ENCODE measurements at places on chromosomes 12 and 14.

DNA sequence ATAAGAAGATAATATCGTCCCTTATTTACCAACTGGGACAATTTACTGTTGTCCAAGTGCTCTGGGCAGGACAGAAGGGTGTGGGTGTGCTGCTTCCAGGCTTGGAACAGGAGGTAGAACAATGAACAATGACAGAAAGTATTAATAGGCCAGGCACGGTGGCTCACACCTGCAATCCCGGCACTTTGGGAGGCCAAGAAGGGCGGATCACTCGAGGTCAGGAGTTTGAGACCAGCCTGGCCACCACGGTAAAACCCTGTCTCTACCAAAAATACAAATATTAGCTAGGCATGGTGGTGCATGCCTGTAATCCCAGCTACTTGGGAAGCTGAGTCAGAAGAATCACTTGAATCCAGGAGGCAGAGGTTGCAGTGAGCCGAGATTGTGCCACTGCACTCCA lies 2.5 kb downstream of the IFI27 start:
- H3K4me1 ChIP-seq, result peaks cover 26% of the 10 kb centered on the region
- H3K27ac ChIP-seq, result no peak overlapping the region
- no peak for DNase-seq
- no peaks in the 10 kb centered on the region for H3K36me3 ChIP-seq
- H3K4me3 ChIP-seq, result no peak overlapping the region

GRCh38 chr14:90714811-90715210 lies 101.4 kb downstream of the TTC7B start:
- no peak for DNase-seq
- no peaks in the 10 kb centered on the region for H3K27me3 ChIP-seq
- no peaks in the 10 kb centered on the region for H3K36me3 ChIP-seq
- no peak overlapping the region for H3K4me3 ChIP-seq
- H3K27ac ChIP-seq, result no peak overlapping the region
- peaks cover 19% of the 10 kb centered on the region for H3K4me1 ChIP-seq

GRCh38 chr14:74314576-74314975 lies 11.8 kb upstream of the ABCD4 start:
- no peak overlapping the region for H3K27ac ChIP-seq
- H3K4me1 ChIP-seq, result no peaks in the 10 kb centered on the region
- DNase-seq, result no peak
- H3K36me3 ChIP-seq, result no peaks in the 10 kb centered on the region
- no peak overlapping the region for H3K4me3 ChIP-seq
- no peaks in the 10 kb centered on the region for H3K27me3 ChIP-seq

GRCh38 chr12:54000116-54001114 lies at the start of gene HOXC9:
Gene HOXC9, plus strand, starts transcription at chr12:54000161. Its CDS starts 28 bp downstream, at chr12:54000189.
- peaks cover 79% of the 10 kb centered on the region for H3K4me1 ChIP-seq
- H3K27me3 ChIP-seq, result peaks cover 80% of the 10 kb centered on the region
- DNase-seq, result no peak
- peak within 1 kb of the TSS; percentile 99 for H3K27ac ChIP-seq
- H3K4me3 ChIP-seq, result peak within 1 kb of the TSS; percentile 81

DNA sequence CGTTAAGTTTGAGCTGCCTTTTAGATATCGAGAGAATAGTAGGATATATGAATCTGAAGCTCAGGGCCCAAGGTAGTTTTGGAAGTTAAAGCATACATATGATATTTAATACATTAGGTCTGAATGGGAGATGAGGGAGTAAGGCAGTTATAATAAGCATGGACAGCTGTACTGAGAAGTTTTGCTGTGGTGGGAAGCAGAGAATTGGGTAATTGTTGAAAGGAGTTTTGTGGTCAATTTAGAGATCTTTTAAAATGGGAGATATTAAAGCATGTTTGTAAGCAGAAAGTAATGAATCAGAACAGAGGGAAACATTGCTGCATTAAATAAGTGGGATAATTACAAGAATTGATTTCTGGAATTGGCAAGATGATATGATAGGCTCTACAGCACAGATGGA lies 21.3 kb downstream of the TBK1 start:
- no peaks in the 10 kb centered on the region for H3K27me3 ChIP-seq
- no peak for DNase-seq
- H3K36me3 ChIP-seq, result peaks cover 28% of the 10 kb centered on the region

- peaks cover 13% of the 10 kb centered on the region for H3K4me1 ChIP-seq
- DNase-seq, result no peak
- peaks cover 18% of the 10 kb centered on the region for H3K36me3 ChIP-seq
- no peak overlapping the region for H3K4me3 ChIP-seq
- H3K27me3 ChIP-seq, result no peaks in the 10 kb centered on the region
Observed at GRCh38 chr14:49583629-49584028, 2.6 kb downstream of the RPS29 start.

GRCh38 chr14:53384536-53384935 lies 231.4 kb upstream of the DDHD1 start:
- no peaks in the 10 kb centered on the region for H3K27me3 ChIP-seq
- no peaks in the 10 kb centered on the region for H3K36me3 ChIP-seq
- H3K27ac ChIP-seq, result no peak overlapping the region
- peak; percentile 28 for DNase-seq
- H3K4me3 ChIP-seq, result no peak overlapping the region

DNA sequence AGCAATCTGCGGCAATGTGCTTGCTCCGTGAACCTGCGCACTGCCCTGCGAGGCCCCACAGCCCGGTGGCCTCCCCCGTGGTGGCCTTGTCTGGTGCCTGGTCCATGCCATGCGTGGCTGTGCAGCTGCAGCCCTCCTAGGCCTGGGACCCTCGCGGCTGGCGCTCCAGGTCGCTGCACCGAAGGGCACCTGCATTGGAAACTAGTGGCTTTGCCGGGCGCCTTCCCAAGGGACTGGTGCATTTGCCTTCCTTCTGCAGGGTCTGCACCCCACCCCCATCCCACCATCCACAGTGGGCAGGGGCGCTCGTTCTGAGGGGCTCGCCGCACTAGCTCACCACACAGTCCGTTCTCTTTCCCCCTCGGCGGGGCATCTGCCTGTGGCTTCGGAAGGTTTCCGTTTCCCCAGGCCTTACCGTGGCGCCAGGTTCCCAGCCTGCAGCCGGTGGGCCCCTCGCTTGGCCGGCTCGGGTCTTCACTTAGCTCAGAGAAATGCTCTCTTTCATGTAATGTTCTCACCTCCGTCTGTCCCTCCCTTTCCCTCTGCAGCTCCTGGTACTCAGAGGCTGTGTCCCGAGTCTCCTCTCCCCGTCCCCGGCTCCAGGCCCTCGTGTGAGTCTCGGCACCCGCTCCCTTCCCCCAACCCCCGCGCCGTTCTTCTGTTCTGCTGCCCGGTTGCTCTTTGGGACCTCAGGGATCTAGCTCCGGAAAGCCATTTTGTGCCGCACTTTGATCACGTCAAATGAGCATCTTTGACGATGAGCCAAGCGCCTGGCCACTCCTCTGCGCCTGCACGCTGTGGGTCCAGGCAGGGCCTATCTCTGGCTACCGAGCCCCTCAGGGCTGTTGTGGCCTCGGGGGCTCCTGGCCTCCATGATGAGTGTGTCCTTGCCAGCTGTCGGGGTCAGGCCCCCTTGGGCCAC lies 31.9 kb downstream of the JAG2 start:
- no peak for DNase-seq
- H3K27me3 ChIP-seq, result peaks cover 2% of the 10 kb centered on the region
- peaks cover 12% of the 10 kb centered on the region for H3K36me3 ChIP-seq
- H3K4me1 ChIP-seq, result no peaks in the 10 kb centered on the region
- no peak overlapping the region for H3K27ac ChIP-seq

- H3K4me1 ChIP-seq, result no peaks in the 10 kb centered on the region
- no peaks in the 10 kb centered on the region for H3K36me3 ChIP-seq
- no peak for DNase-seq
- H3K27ac ChIP-seq, result no peak overlapping the region
Observed at GRCh38 chr14:105856676-105857219, 330.4 kb downstream of the TMEM121 start.

DNA sequence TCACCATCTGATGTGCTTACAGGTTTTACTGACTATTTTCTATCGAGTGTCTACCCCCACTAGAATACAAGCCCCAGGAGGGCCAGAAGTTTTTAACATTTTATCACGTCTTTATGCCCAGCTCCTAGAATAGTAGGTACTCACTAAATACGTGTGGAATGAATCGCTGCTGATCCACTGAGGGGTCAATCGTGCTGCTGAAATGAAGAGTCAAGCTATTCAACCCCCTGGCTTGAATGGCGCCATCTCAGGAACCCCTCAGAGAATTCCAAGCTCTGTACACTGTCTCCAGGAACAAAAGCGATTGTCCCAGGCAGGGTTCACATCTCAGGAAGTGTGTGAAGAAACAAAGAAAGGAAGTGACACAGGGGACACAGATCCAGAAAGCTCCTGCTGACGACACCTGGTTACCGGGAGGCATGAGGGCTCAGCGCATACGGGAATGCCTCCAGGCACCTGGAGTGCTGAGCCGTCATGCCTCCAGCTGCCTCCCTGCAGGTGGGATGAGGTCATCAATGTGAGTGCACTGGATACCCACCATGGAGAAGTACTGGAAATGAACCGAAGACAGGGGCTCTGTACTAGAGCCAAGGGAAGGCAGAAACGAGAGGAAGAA lies 45.6 kb downstream of the PITPNM2 start:
- peak; percentile 47 for DNase-seq
- peaks cover 5% of the 10 kb centered on the region for H3K36me3 ChIP-seq
- H3K27ac ChIP-seq, result peak overlapping the region; percentile 87
- H3K4me3 ChIP-seq, result no peak overlapping the region
- H3K27me3 ChIP-seq, result no peaks in the 10 kb centered on the region

GRCh38 chr14:36449903-36450302 lies 70.1 kb downstream of the NKX2-1 start:
- DNase-seq, result no peak
- no peak overlapping the region for H3K27ac ChIP-seq
- H3K4me1 ChIP-seq, result no peaks in the 10 kb centered on the region
- H3K36me3 ChIP-seq, result no peaks in the 10 kb centered on the region
- no peak overlapping the region for H3K4me3 ChIP-seq

DNA sequence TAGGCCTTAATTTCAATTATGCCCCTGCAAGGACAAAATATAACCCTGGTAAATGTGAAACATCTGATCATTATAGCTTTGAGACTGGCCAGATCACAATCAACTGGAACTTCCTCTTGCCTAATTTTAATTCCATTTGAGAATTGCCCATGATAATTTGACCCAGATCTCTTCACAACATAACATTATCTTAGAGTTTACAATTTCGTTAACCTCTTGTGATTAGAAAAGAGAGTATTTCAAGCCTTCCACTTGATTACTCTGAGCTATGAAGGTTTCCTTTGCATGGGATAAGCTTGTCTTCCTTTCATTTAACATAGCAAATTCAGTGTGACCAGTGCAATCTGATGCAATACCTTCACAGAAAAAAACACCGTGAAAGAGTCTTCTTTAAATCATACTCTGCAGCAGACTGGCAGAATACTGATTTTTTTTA lies 143.6 kb downstream of the DUSP6 start:
- no peaks in the 10 kb centered on the region for H3K4me1 ChIP-seq
- no peak overlapping the region for H3K27ac ChIP-seq
- DNase-seq, result no peak
- H3K4me3 ChIP-seq, result no peak overlapping the region
- H3K27me3 ChIP-seq, result no peaks in the 10 kb centered on the region

- H3K4me1 ChIP-seq, result no peaks in the 10 kb centered on the region
- H3K27ac ChIP-seq, result no peak overlapping the region
- no peaks in the 10 kb centered on the region for H3K27me3 ChIP-seq
- no peak for DNase-seq
Observed at GRCh38 chr12:22530-23201, 43.9 kb upstream of the IQSEC3 start.

- no peaks in the 10 kb centered on the region for H3K36me3 ChIP-seq
- peaks cover 5% of the 10 kb centered on the region for H3K4me1 ChIP-seq
- no peak for DNase-seq
- no peaks in the 10 kb centered on the region for H3K27me3 ChIP-seq
- H3K4me3 ChIP-seq, result no peak overlapping the region
Observed at GRCh38 chr14:24060984-24061913, 9.4 kb downstream of the CARMIL3 start.

GRCh38 chr14:74240794-74241651 lies 1.8 kb downstream of the VSX2 start:
- peaks cover 16% of the 10 kb centered on the region for H3K4me1 ChIP-seq
- peak overlapping the region; percentile 10 for H3K4me3 ChIP-seq
- H3K27me3 ChIP-seq, result peaks cover 98% of the 10 kb centered on the region

- peak; percentile 85 for DNase-seq
- peak overlapping the region; percentile 29 for H3K27ac ChIP-seq
- no peaks in the 10 kb centered on the region for H3K27me3 ChIP-seq
- H3K4me1 ChIP-seq, result peaks cover 23% of the 10 kb centered on the region
Observed at GRCh38 chr12:12010277-12011039, 60.3 kb upstream of the BCL2L14 start.

DNA sequence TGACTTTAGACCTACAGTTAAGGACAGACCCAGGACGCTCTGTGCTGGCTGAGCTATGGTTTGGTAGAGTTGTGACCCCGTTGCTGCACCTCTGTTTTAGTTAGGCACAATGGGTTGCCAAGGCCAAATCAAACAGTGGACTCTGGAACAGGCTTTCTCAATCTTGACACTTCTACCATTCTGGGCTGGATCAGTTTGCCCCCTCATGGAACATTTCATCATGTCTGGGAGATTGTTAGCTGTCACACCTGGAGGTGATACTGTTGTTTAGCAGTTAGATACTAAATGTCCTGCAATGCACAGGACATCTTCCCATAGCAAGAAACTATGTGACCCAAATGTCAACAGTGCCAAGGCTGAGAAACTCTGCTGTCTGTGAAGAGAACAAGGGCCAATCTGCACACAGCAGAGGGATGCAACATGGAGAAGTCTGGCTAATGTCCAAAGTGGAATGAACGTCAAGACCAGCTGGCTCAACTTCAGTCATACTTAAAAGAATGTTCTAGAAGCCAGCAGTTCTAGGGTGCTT lies 65.6 kb upstream of the DICER1 start:
- no peak overlapping the region for H3K4me3 ChIP-seq
- H3K4me1 ChIP-seq, result peaks cover 57% of the 10 kb centered on the region
- H3K27me3 ChIP-seq, result peaks cover 12% of the 10 kb centered on the region
- H3K36me3 ChIP-seq, result peaks cover 4% of the 10 kb centered on the region
- no peak overlapping the region for H3K27ac ChIP-seq

GRCh38 chr14:33068626-33069025 lies 129.9 kb downstream of the NPAS3 start:
- H3K36me3 ChIP-seq, result no peaks in the 10 kb centered on the region
- no peaks in the 10 kb centered on the region for H3K27me3 ChIP-seq
- no peak overlapping the region for H3K27ac ChIP-seq
- H3K4me1 ChIP-seq, result no peaks in the 10 kb centered on the region

GRCh38 chr12:69388371-69388770 lies 28.8 kb downstream of the YEATS4 start:
- peaks cover 5% of the 10 kb centered on the region for H3K36me3 ChIP-seq
- no peaks in the 10 kb centered on the region for H3K27me3 ChIP-seq
- H3K27ac ChIP-seq, result no peak overlapping the region
- no peak overlapping the region for H3K4me3 ChIP-seq
- no peaks in the 10 kb centered on the region for H3K4me1 ChIP-seq

- H3K27me3 ChIP-seq, result peaks cover 70% of the 10 kb centered on the region
- H3K36me3 ChIP-seq, result peaks cover 8% of the 10 kb centered on the region
- H3K27ac ChIP-seq, result peak within 1 kb of the TSS; percentile 92
- DNase-seq, result peak; percentile 99
Observed at GRCh38 chr12:114684098-114684869, at the start of gene TBX3. Gene TBX3, minus strand, starts transcription at chr12:114684175. Its CDS starts 975 bp downstream, at chr12:114683200.

DNA sequence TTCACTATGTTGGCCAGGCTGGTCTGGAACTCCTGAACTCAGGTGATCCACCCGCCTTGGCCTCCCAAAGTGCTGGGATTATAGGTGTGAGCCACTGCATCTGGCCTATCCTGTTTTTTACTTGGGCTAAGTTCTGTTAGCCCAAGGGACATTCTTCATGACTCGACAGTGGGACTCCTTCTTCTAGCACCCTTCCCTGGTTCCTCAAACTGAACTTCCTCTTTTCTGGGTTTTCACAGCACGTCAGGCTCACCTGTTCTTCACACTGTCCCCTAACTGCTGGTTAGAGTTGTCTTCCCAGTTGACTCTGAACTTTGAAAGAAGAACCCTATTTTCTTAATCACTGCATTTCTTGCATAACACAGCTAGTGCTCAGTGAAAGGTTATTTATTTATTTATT lies 22.5 kb downstream of the CABP1 start:
- no peaks in the 10 kb centered on the region for H3K27me3 ChIP-seq
- H3K36me3 ChIP-seq, result no peaks in the 10 kb centered on the region
- no peak for DNase-seq
- no peak overlapping the region for H3K4me3 ChIP-seq

Measured in muscle of leg (tissue), 16 donors.